ENCODE measurements at places on chromosomes 1 and 21. TPM values are rescaled to one million over a fixed set of nuclear protein-coding genes. Genes with fewer than 3 reads are reported as not detected.

DNA sequence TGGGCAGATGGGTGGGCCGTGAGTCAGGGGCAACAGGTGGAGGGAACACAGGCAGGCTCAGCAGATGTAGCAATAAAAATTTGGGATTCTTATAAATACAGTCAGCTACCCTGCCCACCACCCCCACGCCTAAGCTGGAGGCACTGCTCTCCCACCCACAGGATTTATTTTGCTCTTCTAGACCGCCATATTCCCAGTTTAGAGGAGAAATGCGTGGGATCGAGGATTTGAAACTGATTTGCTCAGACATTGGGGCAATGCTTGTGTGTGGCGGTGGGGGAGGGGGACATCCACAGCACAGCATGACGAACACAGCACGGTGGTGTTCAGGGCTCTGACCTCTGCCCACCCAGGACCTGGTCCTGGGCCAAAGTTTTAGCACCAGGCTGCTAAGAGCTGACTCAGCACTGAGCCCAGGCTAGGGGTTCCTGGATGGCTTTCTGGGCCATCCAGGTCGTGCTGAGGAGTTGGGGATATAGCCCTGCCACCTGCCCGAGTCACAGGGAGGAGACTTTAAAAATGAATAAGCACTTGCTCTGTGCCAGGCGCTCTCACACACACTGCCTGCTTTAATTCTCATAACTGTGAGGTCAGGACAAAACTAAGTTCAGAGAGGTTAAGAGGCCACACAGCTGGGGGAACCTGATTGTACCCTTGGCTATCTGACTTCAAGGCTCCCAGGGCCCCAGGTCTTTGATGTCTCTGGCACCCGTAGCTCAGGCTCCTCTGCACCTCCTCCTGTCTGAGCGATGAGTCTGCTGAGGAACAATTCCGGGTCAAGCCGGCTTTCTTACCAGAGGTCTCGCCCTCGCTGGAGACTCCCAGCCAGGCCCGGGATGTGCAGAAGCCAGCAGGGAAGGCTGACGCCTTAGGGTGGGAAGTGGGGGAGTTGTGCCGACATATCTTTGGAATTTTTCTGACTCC lies 29.4 kb upstream of the CSF1 start:
- DNase-seq, result no peak

- DNase-seq, result no peak
Measured at GRCh38 chr1:51280321-51280978, 44.4 kb downstream of the RNF11 start.

DNA sequence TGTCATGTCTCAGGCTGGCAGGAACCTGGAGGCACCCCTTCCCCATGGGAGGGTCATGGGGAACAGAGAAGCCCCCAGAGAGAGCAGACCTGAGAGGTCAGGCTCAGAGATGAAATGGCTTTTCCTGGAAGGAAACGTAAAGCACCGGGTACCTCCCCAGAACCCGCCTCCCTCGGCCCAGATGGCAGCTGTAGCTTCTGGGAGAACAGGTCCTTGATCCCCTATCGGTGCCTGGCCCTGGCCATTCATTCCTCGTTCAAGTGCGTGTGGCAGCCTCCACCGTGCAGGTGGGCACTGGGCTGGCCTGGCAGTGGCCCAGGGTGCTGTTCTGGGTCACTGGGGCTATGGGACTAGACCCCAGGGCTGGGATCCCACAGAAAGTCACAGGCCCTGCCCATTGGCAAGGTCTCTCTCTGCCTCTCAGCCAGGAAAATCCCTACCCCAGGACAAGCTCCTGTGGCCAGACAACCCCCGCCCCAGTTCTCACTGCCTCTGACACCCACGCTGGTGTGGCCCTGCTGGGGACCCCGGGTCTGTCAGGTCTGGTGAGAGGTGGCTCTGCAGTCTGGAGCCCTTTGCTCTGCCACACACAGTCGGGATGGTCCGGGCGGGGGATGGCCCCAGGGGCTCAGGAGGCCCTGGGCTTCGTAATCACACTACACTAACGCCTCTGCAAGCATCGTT lies 183.2 kb upstream of the VAMP3 start:
- no peak for DNase-seq

DNA sequence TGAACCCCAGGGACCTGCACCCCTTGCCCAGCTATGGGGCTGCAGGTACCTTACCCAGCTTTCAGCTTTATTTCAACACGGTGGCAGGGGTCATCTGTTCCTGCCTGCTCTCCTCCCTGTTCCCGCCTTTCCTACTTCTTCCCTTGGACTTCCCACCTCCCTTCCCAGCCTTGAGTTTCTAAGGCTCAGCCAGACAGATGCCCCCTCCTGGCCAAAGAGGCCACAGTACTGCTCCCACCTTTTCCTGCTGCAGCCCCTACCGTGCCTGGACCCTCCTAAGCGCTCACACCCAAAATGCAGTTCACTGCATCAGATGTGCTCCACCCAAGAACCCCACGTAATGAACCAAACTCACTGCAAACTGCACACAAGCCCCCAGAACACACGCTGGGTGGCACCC lies 7.7 kb downstream of the NOC2L start:
- peak; percentile 21 for DNase-seq

GRCh38 chr1:32199717-32200072 lies 700 bp upstream of the CCDC28B start:
- DNase-seq, result no peak

DNA sequence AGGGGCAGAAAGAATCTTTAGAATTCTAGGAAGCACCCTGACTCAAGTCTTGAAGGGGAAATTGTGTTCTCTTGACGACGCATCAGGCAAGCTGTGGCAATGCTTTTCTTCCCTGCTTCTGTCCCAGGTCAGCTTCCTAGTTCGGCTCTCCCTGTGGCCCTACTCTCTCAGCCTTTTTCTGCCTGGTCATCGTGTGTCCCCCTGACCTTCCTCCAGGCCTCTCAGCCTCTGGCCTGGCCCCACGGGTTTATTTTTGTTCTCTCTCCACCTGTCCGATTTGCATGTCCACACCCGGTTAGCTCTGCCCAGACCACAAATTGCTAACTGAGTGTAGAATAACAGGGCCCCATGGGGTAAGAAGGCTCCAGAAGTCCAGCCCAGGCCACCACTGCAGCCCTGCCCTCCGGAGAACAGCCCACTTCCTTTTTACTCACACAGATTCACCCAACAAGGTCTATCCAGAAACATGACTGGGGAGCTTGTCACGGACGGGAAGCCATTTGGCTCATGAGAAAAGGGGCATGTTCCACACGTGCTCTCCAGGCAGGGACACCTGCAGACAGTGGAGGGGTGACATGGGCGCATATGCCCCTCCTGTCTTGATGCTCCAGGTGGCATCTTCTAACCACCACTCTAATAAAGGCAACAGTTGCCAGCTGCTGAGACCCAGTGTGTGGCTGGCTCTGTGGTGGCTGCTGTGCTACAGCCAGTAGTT lies 9.8 kb downstream of the KCNN3 start:
- DNase-seq, result peak; percentile 18

GRCh38 chr1:104315823-104316222 lies 566.1 kb downstream of the AMY1C start:
- no peak for DNase-seq

- no peak for DNase-seq
Measured at GRCh38 chr1:170200161-170200560, 54.4 kb downstream of the NTMT2 start.

- no peak for DNase-seq
Measured at GRCh38 chr1:156203331-156203730, 9.4 kb downstream of the SLC25A44 start.

DNA sequence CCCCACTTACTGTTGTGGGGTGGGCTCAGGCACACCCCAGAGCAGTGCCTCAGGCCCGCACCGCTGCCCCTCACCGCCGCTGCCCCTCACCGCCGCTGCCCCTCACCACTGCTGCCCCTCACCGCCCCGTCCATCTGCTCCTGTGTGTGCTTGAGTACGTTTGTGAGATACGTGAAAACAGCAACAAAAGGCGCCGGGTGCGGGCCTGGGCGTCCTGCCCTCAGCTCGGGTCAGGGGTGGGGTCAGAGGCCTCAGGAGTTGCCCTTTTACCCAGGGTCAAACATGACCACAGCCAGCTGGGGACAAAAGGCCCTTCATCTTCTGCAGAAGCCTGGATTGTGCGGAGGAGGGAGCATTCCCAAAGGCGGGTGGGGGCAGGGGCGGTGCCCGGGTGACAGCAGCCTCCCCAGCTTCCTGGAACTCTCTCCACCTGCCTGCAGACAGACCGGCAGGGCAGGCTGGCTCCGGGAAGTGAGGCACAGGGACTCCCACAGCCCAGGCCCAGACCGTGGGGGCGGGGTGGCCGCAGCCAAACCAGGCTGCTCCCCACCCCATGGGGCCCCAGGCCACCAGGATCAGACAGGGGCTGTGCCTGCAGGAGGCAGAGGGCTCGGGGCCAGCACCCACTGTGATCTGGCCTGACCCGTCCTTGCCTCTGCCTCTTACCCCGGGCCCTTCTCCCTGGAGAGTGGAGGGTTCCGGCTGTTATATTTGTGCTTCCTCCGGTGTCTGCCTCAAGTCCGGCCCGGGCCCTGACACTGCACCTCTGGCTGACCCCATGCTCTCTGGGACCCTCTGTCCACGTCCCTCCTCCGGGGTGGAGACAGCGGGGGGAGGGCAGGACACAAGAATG lies 2.3 kb upstream of the VWA1 start:
- no peak for DNase-seq

GRCh38 chr1:70442490-70442889 lies 31.4 kb downstream of the CTH start:
- no peak for DNase-seq

GRCh38 chr1:35835398-35835797 lies 27.6 kb downstream of the AGO4 start:
- DNase-seq, result no peak

- no peak for DNase-seq
Measured at GRCh38 chr1:54546651-54547401, 1.2 kb upstream of the ACOT11 start.

DNA sequence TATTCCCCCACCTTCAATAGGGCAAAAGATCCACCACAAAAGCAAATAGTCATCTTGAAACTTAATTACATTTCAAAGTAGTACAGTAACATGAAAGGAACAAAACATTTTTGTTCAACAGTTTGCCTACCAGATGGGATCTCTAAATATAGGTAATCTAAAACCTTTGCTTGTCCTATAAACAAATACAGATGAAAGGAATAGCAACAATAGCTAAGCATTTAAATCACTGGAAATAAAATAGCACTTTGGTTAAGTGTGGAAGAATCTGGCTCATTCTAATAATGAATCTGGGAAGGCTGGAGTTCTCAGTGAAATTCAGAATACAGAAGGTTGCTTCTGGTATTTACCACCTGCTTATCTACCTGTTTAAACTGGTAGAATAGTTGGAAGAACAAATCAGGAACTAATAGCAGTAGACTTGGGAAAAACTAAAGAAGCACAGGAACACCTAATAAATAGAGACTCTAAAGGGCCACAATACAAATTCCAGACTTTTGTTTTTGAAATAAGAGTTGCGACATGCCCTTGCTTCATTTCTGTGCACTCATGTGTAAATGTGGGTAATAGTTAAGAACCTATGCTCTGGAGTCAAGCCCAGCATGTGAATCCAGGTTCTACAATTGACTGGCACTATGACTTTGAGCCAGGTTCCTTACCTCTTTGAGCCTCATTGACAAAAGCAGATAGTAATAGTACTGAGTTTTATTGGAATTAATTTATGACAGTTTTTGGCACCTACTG lies 2.3 kb upstream of the LYPLAL1 start:
- DNase-seq, result no peak

- DNase-seq, result no peak
Measured at GRCh38 chr1:248751142-248751541, 4.4 kb downstream of the LYPD8 start.

DNA sequence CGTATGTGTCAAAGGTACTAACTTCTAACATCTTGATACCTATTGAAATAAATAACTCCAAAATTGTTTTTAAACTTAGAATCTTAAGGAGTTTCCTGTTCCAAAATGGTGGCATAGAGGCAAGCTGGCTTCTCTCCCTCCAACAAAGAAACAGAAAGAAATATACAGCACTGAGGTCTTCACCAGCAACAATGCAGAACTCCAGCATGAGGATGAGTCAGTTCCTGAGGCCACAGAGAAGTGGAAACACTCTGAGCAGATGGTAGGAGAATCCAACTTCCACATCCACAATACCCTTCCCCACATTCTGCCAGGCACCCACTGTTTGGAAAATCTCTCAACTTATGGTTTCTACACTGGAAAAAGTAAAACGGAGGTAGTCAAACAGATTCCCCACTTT lies 12.2 kb upstream of the PPIH start:
- peak; percentile 80 for DNase-seq

DNA sequence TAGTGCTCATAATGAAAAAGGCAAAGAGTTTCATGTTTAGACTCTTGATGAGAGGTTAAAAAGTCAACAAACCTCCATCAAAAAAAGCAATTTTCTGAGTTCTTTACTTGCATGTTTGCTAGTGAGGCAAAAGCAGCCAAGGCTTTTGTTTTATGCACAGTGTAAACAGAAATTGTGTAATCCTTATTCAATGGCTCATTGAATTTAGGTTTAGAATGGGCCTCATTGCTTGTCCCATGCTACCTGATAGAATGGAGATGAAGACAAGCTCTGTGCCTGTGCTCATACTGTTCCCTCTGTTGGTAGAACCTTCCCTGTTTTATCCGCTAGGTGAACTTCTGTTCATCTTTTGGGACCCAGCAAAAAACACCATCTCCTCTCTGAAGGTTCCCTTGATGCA lies 10.0 kb upstream of the LRRC8D start:
- no peak for DNase-seq

DNA sequence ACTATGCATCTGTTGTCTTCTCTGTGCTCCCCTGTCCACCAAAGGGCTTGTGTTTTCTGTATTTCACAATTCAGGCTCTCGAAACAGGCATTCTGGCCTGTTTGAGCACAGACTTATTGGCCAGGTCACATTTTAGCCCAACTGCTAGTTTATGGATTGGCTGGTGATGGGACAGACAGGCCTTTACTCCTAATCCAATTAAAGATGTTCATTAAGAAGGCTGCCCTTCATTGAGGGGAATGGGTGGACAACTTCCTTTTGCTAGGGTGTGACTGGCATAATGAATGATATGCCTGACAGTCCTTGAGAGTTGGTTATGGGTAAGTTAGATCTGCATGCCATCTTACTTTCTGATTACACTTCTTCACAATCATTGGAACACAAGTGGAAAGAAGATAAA lies 86.4 kb downstream of the LTN1 start:
- DNase-seq, result no peak

DNA sequence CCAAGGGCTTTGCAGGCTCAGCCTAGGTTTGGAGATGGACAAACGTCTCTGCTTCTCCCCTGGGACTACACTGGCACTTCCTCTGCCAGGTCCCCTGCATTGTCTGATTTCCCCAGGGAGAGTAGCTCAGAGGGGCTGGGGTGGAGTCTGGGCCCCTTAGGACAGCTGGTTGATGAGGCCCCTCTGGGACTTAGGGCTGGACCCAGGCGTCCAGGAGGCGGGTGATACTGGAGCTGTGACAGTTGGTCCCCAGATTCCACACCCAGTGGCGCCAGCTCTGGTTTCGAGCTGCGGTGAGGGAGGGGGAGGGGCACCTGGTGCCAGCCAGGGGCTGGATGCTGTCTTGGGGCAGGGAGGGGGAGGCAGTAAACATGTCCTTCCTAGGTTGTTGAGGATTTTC lies 7.4 kb upstream of the MEX3A start:
- no peak for DNase-seq

- no peak for DNase-seq
Measured at GRCh38 chr1:109294481-109294880, 11.5 kb upstream of the PSRC1 start.

GRCh38 chr1:157773493-157774350 lies 3.2 kb downstream of the FCRL2 start:
- DNase-seq, result no peak

CZIB gene
- total RNA-seq, result 35.5 TPM

SPRR2G gene
- total RNA-seq, result not detected

HSD3B2 gene
- not detected for total RNA-seq

AGPAT3 gene
- total RNA-seq, result 27.0 TPM

CNST gene
- 13.1 TPM for total RNA-seq

ETNK2 gene
- 6.9 TPM for total RNA-seq

ACOT11 gene
- total RNA-seq, result 3.1 TPM

KCNJ9 gene
- total RNA-seq, result not detected

TLR5 gene
- total RNA-seq, result under 0.01 TPM

UBE2Q1 gene
- total RNA-seq, result 25.9 TPM
